ENCODE measurements at places on chromosomes 4 and X.

- no peak for DNase-seq
Measured at GRCh38 chr4:175705407-175705806, 106.7 kb downstream of the GPM6A start.

- no peak for DNase-seq
Measured at GRCh38 chr4:150859453-150859852, 155.6 kb downstream of the LRBA start.

- DNase-seq, result no peak
Measured at GRCh38 chr4:67593741-67594175, 35.2 kb downstream of the STAP1 start.

GRCh38 chr4:162699629-162700028, 467.1 kb downstream of the NAF1 start:
- DNase-seq, result no peak

GRCh38 chr4:12791536-12791935, 692.6 kb downstream of the RAB28 start:
- DNase-seq, result no peak

DNA sequence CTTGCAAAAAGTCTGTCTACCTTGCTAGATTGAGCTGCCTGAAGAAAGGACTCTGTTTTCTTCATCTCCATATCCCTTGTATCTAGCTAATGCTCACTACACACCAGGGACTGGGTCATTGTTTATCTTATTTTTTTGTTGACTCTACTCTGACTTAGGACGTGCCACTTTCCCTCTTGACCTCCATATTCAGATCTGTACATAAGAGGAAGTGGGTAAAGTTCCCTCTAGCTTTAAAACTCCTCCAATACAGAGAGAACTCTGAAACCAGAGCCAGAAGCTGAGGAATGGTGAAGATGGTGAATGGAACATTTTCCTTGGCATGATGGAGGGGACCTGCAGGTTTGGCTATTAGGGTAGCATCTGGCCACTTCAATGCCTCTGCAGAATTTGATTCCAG, 2026.1 kb upstream of the TENM3 start:
- no peak for DNase-seq

GRCh38 chr4:112206431-112206830, 25.2 kb upstream of the AP1AR start:
- no peak for DNase-seq

DNA sequence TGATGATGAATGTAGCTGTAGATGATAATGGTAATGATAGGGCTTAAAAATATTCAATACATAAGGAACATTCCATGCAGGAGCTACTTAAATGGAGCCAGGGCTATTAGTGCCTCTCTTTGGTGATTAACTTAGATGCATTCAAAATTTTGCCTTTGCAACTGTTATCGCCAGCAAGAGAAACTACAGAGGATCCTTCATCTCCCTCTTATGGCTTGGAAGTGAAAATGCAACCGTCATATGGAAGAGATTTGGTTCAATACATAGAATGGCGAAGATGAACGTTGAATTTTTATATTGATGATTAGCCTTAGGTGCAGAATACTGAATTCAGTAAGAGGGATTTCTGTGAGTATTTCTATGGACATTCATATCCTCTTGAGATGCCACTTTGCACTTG, 134.5 kb upstream of the NLGN4X start:
- no peak for DNase-seq

GRCh38 chrX:9403374-9403773, 61.5 kb upstream of the TBL1X start:
- DNase-seq, result no peak

DNA sequence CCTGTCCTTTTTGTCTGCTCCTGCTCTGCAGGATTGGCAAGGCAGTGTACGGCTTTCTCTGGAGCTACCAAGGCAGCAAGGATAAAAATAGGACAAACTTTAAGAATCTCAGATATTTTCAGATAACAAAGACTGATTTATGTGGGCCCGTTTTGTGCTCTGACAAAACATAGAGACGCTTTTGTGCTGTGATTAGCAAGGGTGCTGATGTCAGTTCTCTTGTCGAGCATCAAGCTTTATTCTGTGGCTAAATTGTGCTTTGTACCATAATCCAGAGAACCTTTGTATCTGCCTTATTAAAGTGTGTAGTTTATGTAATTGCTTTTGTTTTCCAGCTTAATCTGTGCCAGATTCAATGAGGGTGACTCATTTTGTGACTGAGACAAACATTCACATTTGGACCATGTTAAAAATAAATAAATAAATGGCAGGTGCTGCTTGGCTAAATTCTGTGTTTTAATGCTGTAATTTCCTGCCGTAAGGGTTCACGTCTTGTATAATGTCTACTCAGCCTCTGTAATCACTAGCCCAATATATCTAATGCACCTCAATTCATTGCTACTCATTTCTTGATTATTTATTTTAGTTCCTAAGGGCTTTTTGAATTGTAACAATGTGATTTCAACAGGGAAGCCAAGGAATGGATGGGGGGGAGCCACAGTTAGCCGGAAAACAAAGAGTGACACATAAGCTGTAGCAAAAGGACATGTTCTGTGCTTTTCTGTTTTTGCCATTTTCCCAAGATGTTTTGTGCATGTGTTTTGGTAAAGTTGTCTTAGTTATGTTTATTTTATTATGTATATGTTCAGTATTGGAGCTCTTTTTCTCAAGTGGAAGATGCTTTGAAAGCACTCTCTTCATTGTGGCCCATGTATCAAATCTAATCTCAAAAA, 75.1 kb downstream of the GAB1 start:
- no peak for DNase-seq

DNA sequence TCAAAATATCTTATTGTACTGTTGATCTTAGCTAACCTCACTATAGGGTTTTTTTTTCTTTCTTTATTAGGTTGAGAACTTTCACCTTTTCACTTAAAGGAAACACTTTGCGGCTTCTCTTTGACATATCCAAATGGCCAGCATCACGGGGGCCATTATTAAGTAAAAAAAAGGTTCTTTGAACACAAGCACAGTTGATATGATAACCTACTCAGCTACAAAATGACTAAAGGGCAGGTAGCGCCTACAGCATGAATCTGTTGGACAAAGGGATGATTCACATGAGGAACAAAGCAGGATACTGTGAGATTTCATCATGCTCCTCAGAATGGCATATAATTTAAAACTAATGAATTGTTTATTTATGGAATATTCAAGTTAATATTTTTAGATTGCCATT, 119.6 kb downstream of the CCSER1 start:
- DNase-seq, result no peak

DNA sequence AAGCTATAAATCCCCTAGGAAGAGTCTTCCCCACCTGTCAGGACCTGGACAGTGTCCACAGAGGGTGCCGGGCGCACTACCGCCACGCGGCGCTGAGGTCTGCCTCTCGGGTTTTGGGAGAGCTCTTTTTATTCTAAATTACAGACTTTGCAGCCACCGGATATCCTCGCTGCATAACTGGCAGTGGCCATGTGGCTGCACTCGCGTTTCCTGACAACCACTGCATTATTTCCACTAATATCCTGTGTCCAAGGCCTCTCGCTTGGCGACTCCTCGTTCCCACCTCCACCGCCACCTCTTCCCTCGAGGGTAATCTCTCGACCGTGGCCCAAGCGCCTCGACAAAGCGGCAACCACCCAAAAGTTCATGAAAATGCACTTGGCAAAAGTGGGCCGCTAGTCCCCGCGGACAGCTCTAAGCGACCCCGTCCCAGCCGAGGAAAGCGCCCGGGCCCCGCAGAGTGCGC, 512 bp upstream of the TMEM131L start:
- DNase-seq, result peak; percentile 52

DNA sequence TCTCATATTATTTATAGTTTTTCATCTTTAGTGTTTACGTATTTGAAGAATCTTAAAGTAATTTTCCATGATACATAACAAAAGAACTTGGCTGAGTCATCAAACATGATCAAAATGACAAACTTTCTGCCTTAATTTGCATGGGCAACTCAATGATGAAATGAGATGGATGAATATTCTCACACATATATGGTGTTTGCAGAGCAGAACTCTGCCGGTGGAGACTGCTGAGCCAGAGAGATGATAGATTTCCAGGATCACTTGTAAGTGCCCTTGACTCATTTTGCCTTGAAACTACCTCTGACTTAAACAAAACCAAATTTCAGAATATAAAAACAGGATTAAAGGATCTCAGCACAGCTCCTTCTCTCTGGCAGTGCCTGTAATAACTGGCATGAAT, 38.2 kb downstream of the TRPC3 start:
- no peak for DNase-seq

DNA sequence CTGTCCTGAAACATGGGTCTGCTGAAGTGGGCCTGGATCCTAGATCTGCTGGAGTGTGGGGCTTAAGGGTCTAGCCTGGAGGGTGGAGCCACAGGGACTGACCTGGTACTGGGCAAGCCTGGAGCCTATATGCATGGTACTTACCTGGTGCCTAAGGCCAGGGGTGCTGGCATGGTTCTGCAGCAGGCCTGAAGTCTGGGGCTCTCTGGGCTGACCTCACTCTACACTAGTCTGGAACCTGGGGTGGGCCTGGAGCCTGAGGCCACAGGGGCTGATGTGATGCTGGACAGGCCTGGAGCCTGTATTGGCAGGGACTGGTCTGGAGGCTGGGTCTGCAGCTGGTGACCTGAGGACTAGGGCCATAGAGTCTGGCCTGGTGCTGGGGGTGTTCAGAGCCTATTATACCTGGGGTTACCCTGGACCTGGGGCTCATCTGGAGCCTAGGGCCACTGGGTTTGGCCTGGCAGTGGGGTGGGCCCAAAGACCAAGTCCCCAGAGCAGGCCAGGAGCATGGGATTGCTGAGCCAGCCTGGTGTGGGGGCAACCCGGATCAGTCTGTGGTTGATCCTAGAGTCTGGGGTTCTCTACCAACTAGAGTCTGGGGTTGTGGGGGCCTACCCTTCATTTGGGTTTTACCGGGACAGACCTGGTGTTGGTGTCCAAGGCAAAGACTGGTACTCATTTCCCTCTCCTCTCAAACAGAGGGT, 179.6 kb downstream of the SLC4A4 start:
- no peak for DNase-seq

DNA sequence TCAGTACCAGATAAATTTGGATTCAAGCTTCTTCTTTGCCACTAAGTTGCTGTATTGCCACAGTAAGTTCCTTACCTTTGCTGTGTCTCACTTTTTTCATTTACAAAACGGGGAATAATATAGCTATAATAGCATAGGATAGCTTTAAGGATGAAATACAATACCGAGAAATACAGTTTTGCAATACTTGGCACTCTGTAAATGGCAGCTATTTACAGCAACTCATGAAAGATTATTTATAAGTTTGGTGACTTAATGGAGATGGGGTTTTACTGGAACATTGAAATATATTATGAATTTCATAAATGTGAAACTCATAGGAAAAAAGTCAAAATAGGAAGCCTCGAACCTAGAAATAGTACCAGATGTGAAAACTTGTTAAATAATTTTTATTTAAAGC, 27.6 kb downstream of the ANXA10 start:
- no peak for DNase-seq

DNA sequence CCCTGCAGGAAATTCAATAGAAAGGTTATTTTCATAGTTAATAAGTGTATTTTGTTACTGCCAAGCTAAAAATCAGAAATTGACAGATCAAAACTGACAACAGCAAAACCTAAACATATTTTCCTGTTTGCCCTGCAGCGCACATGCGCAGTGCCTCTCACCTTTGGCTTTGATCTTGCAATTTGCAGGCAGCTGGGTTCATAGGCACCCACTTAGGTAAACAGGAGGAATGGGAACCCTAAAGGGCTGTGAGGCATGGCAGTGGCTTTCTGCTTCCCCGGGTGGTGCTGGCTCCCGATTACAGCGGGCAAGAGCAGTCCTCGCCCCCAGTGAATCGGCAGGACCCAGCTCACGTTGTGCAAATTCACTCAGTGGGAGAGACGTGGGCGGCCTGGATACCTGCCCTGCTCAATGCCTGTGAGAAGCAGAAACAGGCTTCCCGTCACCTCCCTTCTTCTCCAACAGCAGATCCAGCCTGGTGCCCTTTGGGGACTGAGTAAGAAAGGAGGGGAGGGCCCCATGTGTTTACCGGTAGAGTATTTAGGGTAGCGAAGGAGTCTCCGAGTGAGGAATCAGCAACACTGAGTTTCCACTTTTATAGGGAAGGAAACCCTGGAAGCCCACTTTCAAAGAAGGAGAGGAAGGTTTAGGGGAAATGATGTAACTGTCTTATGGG, 25.7 kb downstream of the CCKAR start:
- DNase-seq, result no peak

Measured in stimulated activated naive CD8-positive, alpha-beta T cell treated with anti-CD3 and anti-CD28 coated beads, Interleukin-15, Interleukin-2, amounts not matched to agents 100 U/mL and 50 U/mL, for 24 hours (primary cell).